ENCODE measurements at places on chromosomes 11 and 22.
A peak's percentile ranks its signal among the peaks of the same experiment; 100 is the strongest.

- no peaks in the 10 kb centered on the region for H3K36me3 ChIP-seq
- no peaks in the 10 kb centered on the region for H3K4me1 ChIP-seq
- no peaks in the 10 kb centered on the region for H3K27me3 ChIP-seq
- H3K4me3 ChIP-seq = no peak overlapping the region
- no peak for DNase-seq
Measured at GRCh38 chr11:129427376-129427775, 51.7 kb downstream of the BARX2 start.

GRCh38 chr11:111530091-111530490 is 10.4 kb upstream of the LAYN start:
- H3K36me3 ChIP-seq = no peaks in the 10 kb centered on the region
- no peak overlapping the region for H3K27ac ChIP-seq
- DNase-seq = no peak
- no peaks in the 10 kb centered on the region for H3K27me3 ChIP-seq
- H3K4me1 ChIP-seq = no peaks in the 10 kb centered on the region

DNA sequence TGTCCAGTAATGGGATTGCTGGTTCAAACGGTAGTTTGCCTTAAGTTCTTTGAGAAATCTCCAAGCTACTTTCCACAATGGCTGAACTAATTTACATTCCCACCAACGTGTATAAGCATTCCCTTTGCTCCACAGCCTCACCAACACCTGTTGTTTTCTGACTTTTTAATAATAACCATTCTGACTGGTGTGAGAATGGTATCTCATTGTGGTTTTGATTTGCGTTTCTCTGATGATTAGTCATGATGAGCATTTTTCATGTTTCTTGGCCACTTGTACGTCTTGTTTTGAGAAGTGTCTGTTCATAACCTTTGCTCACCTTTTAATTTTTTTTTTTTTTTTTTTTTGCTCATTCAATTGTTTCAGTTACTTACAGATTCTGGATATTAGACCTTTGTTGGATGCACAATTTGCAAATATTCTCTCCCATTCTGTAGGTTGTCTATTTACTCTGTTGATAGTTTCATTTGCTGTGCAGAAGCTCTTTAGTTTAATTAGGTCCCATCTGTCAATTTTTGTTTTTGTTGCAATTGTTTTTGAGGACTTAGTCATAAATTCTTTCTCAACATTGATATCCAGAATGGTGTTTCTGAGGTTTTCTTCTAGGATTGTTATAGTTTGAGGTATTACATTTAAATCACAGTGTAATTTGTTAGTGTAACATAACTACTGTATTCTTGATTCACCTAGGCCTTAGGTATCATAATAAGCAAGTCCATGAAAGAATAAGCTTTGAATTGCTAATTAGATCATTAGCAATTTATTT is 33.0 kb downstream of the CCDC34 start:
- H3K27ac ChIP-seq = no peak overlapping the region
- DNase-seq = no peak
- peaks cover 12% of the 10 kb centered on the region for H3K4me1 ChIP-seq
- H3K4me3 ChIP-seq = no peak overlapping the region
- H3K27me3 ChIP-seq = no peaks in the 10 kb centered on the region
- no peaks in the 10 kb centered on the region for H3K36me3 ChIP-seq

GRCh38 chr22:26669060-26669481 is 11.7 kb downstream of the MIAT start:
- H3K27ac ChIP-seq = no peak overlapping the region
- no peak for DNase-seq
- peaks cover 10% of the 10 kb centered on the region for H3K4me1 ChIP-seq
- no peaks in the 10 kb centered on the region for H3K27me3 ChIP-seq
- no peaks in the 10 kb centered on the region for H3K36me3 ChIP-seq

DNA sequence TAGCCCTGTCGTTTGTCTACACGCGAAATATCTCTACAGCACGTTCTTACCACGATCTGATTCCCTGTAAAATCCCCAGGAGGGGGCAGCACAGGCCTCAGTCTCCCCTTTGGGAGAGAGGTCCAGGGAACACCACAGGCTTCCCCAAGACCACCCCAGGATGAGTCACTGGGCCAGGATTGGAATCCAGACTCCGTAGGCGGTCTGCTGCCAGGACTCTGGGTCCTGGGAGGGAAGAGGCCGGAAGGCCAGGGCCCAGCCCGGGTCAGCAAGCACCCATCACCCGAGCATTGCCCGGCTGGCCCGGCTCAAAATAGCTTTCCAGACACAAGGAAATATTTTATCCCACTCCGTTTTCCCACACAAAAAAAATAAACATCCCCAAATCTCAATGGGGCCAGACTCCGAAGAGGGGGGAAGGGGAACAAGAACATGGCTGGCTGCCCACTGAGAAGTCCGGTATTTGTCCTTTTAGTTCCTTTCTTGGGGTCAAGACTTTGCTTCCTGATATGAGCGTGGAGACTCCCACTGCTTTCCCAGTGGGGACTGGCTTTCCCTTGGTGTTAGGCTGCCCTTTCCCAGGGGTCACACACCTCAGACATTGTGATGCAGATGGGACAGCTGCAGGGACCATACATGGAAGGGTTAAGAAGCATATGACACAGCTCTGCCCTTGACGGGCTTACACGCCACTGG is 91.3 kb downstream of the LRRC32 start:
- H3K27me3 ChIP-seq = no peaks in the 10 kb centered on the region
- no peak overlapping the region for H3K4me3 ChIP-seq
- peak overlapping the region; percentile 37 for H3K27ac ChIP-seq
- peaks cover 4% of the 10 kb centered on the region for H3K4me1 ChIP-seq
- peak; percentile 53 for DNase-seq

Measured in testis (tissue), 5 donors.